NB4 (cell line): ENCODE measurements at places on chromosomes 16 and 17.

DNA sequence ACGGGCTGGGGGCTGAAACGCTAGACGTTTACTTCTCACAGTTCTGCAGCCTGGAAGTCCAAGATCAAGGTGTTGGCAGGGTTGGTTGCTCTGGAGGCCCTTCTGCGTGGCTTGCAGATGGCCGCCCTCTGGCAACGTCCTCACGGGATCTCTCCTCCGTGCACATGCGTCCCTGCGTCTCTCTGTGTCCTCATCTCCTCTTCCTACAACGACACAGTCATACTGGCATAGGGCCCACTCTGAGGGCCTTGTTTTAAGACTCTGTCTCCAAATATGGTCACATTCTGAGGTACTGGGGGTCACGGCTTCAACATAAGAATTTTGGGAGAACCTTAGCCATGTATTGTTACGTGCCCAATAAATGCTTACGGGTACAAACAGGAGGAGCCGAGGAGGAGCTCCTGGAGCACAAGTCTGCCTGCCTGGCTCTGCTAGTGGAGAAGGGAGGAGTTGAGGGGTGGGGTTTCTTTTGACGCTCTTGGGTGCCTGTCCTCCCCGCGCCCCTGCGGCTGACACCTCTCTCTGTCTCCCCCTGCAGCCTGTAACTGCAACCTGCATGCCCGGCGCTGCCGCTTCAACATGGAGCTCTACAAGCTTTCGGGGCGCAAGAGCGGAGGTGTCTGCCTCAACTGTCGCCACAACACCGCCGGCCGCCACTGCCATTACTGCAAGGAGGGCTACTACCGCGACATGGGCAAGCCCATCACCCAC, 141.1 kb downstream of the NTN1 start:
- no peak for DNase-seq

- no peak for DNase-seq
These were observed 20.7 kb upstream of the CSNK1D start for GRCh38 chr17:82294064-82294773.

DNA sequence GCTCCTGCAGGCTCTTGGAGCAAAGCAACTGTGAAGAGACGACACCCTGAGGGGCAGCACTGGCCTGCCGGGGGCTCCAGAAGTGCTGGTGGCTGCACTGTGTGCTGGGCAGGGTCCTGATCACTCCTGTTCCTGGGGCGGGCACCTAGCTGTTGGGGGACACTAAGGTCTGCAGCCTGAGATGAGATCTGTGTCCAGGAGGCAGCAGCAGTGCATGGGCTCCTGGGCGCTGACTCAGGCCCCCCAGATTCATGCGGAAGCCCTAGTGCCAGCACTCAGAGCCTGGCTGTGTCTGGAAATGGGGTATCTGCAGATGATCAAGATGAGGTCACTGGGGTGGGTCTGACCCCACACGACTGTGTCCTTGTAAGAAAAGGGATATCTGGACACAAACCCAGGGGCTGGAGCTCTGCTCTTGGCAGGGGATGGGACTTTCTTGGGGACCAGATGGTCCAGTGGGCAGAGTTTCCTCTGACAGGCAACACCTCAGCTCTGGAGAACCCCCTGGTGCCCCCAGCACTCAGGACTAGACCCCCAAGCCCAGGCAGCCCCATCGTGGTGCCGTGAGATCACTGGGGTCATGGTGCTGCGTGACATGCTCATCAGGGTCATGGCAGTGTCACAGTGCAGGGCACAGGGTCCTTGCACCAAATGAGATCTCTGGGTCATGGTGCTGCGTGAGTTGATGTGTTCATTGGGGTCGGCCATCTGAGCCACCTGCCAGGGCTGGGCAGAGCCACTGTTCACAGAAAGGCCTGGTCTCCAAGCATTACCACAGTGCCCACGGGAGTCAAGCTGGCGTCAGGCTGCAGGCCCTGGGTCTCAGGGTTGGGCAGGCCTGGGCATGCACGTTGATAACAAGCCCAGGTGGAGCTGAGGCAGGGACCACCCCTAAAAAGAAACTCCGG, 9.5 kb downstream of the FAAP100 start:
- DNase-seq, result no peak

DNA sequence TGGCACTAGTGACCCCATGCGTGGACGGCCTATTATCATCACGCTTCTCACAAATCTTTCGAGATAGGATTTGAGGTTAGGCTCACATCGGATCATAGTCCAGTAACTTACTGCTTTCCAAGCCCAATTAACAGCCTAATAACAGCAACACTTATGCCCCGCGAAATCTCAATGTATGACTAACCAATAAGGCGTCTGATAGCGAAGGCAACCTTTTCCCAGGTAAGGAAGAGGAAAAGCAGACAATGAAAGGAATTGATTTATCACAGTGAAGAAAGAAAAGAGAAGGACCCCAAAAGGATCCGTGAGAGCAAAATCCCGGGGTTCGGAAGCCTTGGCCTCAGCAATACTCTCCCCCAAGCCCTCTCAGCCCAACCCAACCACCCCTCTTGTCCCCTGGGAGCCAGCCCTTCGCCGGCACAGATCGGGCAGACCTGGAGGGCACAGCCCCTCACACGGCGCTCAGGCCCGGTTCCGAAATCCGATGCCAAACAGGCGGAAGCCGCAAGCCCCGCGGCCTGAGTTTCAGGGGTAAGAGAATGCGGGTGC, 534 bp downstream of the GPATCH8 start:
- DNase-seq, result peak; percentile 18

DNA sequence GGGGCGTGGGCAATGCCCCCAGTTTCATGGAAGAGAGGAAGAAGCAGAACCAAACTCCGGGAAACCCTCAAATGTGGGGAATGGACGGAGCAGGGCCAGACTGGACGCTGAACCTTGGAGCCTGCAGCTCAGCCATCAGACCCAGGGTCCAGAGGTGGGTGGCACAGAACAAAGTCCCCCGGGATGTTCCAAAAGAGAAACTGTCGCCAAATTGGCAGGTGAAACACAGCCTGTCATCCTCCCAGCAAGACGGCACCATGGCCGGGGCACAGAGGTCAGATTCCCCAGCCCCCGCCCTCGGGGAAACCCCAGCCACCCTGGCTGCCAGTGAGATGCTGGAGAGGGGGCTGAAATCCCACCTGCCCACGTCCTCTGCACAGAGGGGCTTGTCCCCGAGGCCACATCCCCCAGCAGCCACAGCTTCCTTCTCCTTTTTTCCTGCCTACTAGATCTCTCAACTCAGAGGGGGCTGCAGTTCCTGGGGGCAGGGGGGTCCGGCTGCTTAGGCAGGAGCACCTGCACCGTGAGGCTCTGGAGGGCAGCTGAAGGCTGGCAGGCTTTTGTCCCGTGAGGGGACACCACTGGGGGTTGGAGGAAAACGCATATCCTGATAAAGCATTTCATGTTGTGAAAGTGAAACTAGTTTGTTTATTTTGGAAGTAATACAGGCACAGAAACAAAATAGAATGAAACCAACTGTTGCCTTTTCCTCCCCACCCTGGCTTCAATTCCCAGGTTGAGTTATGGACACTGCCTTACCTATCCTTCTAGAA, 1.2 kb upstream of the SECTM1 start:
- peak; percentile 35 for DNase-seq

GRCh38 chr16:82010649-82011048, 621 bp downstream of the SDR42E1 start:
- no peak for DNase-seq

- no peak for DNase-seq
These were observed 40.1 kb downstream of the BCL7C start for GRCh38 chr16:30853758-30854157.

GRCh38 chr17:35870906-35871819, 2.5 kb upstream of the HEATR9 start:
- peak; percentile 55 for DNase-seq

- DNase-seq, result peak; percentile 51
These were observed 651 bp downstream of the SHMT1 start for GRCh38 chr17:18362698-18363100.

GRCh38 chr17:65902831-65903522, 289.0 kb downstream of the CEP112 start:
- no peak for DNase-seq

GRCh38 chr16:50645563-50646220, 35.4 kb downstream of the SNX20 start:
- no peak for DNase-seq

- DNase-seq, result no peak
These were observed 276.7 kb upstream of the DYNLRB2 start for GRCh38 chr16:80263848-80264694.

- DNase-seq, result no peak
These were observed 29.2 kb upstream of the PHB1 start for GRCh38 chr17:49443862-49444261.

DNA sequence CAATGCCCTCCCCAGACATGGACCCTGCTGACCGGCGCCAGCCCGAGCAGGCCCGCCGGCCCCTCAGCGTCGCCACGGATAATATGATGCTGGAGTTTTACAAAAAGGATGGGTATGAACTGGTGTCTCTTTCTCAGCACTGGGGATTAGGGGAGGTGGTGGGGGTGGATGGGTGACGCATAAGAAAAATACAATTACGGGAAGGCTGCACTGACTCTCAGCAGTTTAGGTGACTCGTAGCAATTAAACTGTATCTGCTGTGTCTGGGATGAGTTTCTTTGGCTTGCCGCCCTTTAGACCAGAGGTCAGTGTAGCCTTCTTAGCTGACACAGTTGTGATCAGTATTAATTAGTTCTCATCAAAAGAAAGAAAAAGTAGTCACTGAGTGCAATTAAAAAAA, 59.0 kb downstream of the ELAC2 start:
- no peak for DNase-seq

DNA sequence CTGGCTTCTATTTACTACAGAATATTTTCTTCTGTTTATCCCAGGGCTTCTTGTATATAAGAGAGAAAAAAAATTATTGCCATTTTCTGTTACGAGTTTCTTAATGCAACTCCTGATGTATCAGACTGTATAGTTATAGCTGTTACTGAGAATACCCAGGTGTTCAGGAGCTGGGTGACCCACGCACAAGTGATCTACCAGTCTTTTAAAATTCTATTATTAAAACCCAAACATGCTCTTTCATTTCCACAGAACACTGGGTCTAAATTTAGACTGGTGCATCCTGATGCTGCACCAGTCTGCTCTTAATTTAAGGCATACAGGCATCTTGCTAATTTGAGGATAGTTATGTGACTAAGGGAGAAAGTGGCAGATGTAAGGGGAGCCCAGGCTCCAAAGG, 31.2 kb upstream of the NLRP1 start:
- DNase-seq, result no peak

DNA sequence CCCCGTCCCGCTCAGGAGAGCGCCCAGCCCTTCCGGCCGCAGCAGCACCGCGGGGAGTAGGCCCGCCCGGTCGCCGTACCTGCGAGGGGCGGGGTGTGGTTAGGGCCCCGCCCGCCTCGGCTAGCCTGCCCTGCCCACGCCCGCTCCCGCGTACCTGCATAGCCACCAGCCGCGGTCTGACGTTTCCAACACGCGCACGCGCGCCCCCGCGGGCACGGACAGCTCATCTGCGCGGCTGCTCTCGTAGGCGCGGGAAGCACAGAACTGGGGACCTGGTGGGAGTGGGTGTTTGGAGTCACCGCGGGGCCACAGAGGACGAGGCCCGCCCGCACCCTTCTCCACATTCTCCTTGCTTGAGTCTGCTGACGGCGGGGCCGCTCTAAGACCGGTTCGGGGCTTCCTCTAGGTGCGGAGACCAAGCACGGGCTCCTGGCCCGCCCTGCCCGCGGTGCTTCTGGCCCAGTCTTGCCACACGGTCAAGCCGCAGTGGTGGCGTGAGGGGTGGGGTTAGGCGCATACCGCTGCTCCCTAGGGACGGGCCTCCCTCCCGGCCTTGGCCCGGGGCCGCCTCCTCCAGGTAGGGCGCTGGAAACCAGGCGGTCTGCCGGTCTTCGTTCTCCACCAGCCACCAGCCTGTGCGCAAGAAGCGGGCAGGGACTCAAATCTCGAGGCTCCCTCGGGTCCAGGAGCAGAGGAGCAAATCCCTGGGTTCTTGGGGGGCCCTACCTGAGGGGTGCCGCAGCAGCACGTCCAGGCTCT, 1.8 kb downstream of the NOXO1 start:
- peak; percentile 32 for DNase-seq

- DNase-seq, result no peak
These were observed 67.5 kb downstream of the GNAO1 start for GRCh38 chr16:56258508-56259424.

DNA sequence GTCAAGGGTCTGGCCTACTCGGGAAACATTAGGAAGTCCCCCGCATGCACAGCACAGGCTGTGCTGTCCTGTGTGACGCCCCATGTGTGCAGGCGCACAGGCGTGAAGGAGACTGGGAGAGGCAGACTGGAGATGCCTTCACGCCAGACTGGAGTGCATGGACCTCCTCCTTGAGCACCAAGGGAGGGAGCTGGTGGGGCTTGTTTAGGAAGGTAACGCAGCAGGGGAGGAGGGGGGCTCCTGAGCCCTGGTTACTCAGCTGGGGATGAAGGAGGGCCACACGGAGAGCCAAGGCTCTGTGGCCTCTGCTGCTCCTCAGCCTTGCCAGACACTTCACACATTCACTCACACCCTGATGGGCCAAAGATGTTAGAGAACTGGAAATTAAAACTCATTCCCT, 7.7 kb downstream of the HSDL1 start:
- DNase-seq, result no peak

DNA sequence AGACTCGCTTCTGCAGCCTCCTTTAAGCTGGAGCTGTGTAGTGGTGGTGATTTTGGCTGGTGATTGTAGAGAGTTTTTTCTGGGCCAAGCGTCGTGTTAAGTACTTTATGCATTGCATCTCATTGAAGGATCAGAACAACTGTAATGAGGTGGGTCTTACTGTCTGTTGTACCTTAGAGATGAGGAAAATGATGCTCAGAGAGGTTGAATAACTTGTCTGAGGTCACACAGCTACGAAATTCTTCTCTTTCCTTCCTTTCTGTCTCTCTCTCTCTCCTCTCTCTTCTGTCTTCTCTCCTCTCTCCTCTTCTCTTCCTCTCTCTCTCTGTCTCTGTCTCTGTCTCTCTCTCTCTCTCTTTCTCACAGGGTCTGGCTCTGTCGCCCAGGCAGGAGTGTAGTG, 82.8 kb downstream of the CNGB1 start:
- no peak for DNase-seq

DNA sequence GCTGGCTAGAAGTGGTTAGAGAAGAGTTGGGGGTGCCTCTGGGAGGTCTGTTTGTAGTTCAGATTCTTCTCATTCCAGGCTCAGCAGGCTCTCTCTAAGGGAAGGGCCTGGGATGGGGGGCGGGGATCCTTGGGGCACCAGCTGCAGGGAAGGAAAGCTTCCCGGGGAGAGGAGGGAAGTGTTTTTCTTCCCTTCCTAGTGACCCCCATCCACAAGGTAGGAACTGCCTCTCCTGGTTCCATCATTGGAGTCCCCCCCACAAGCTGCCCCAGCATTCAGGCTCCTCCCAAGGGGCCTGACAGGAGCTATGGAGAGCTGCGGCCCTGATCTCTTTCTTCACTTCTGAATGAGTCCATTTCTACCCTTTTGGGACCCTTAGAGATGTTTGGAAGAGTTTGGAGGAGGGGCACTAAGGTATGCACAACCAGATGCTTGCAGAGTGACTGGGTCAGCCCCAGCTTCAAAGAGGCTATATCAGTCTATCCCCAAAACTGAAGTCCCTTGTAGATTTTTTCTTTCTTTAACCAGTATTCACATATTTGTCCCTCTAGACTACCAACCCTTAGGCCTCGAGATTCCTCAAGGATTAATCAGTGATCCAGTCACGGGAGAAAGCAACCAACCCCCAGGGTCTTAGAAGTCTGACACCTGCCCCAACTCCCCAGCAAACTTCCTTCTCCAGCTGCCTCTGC, 13.9 kb upstream of the FZD2 start:
- no peak for DNase-seq
